ENCODE measurements at places on chromosomes 1 and 21.

DNA sequence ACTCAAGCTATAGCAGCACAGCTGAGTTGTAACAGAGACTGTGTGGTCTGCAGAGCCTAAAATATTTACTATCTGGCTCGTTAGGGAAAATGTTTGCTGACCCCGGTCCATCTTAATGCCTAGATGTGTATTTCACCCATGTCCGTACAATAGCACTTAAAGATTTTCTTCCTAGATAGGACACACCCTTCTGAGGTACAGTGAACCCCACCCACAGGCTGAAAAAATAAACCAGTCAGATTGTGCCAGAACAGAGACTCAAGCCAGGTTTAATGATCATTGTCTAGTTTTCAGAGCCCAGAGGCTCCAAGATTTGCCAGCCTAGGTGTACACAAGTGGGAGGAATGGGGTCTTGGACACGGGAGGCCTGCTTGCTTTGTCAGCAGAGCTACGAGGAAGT is 5.6 kb downstream of the AMIGO1 start:
- DNase-seq: no peak

DNA sequence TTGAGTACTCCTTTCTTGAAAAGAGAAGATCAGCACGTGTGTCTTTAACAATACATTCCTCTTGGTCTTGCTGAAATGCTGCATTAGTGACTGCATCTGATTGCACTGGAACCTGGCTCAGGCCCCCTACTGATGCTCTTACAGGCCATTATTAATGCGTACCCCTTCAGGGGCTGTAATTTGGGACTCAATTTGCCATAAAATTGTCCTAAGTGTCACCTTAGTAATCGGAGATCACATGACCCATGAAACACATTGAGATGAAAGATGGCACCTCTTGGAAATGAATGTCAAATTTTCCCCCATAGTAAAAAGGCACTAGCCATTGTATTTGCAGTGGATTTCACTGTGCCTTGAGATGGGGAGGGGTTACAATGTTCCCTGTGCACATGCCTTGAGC is 563.3 kb downstream of the KIF26B start:
- no peak for DNase-seq

DNA sequence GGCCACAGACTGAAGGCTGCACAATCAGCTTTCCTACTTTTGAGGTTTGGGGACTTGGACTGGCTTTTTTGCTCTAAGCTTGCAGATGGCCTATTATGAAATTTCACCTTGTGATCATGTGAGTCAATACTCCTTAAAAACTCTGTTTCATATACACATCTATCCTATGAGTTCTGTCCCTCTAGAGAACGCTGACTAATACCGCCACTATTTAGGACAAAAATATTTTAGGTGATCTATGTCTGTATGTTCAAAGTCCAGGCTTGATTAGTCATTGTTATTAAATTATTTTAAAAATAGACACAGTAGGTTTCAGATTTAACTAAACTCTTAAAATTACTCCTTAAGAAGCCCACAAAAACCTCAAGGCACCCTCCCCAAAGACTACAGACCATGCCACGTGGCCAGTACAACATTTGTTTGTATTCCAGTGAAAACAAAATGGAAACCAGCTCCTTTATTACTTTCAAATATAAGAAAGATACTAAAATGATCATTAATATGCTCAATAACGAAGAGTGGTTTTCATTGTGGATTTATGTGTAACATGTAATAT is 63.1 kb downstream of the TMPRSS15 start:
- no peak for DNase-seq

DNA sequence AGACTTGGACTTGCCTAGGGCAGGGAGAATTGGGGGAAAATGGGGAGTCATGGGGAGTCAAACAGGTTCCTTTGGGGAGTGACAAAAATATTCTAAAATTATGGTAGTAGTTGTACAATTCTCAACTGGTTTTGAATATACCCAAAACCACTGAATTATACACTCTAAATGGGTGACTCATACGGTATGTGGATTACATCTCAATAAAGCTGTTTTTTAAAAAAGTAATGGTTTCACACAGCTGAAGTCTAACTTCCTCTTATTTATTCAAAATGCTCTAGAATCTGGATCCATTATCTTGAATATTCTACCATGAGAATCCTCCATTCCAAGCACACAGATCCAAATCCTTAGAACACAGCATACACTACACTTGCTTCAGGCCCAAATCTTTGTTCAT is 11.1 kb downstream of the EIF4G3 start:
- DNase-seq: no peak

DNA sequence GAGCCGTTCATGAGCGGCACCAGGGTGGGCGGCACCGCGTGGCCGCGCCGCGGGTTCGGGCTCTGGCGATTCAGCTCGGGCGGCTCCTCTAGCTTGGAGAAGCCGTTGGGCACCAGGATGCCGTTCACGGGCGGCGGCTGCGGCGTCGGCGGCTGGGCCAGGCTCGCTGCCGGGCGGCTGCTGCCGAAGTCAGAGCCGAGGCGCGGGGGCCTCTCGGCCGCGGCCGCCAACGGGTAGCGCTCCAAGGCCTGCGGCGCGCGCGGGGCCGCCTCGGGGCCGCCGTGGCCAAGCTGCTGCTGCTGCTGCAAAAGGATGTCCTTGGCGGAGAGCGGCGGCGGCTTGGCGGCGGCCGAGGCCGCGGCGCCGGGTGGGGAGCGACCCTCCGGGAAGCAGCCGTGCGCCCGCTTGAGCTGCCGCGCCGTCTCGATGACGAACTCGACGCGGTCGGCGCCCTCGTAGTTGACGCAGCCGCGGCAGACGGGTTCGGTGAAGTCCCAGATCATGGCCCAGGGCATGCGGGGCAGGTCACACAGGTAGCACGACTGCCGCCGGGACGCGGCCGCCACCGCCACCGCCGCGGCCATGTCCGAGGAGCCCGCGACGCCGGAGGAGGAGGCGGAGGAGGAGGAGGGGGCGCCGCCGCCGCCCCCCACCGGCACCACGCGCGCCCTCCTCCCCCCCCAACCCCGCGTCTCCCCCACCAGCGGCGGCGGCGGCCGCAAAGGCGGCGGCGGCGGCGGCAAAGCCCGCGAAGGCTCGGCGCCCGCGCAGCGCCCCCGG is 877 bp downstream of the IRF2BP2 start:
- peak; percentile 70 for DNase-seq

DNA sequence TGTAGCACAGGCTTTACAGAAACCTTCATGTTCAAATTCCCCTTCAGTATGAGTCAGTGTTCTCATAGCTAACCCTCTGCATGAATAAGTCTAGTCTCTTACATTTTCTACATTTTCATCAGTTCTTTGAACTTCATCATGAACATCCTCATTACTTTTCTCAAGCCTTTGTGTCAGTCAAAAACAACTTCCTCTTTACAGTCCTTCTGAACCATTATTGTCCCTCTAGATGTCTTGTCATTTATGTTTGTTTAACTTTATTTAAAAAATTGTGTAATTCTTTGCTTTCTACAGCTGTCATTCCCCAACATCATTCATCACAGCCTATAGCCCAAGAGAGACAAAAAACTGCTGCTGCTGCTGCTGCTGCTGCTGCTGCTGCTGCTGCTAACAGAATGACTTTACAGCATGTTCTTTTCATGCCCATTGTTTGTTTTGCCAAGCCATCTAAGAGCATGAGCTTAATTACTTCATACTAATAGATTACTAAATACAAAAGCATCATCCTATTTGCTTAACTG is 133.1 kb downstream of the LRRC40 start:
- no peak for DNase-seq

- no peak for DNase-seq
Measured at GRCh38 chr1:238334170-238334569, 443.4 kb upstream of the ZP4 start.

GRCh38 chr1:181651276-181651675 is 168.0 kb downstream of the CACNA1E start:
- DNase-seq: no peak

- DNase-seq: no peak
Measured at GRCh38 chr1:23381233-23381885, 11.7 kb upstream of the ZNF436 start.

- no peak for DNase-seq
Measured at GRCh38 chr1:25513666-25514065, 29.7 kb upstream of the LDLRAP1 start.

DNA sequence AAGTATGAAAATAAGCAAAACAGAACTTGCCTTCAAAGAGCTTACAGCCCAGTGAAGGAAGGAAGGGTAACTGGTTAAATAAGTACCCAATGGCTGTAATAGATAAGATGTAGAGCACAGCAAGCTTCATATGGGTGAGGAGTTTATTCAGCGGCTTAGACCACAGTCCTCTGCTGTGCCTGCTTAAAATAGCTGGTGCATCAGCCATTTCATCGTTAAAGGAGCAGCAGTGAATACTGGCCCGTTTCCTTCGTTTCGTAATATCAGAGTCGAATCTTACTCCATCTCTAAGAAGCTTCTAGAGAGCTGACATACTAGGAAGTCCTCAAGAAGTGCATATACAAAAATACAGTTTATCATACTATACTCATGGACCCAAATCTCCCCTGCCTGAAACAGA is 286.5 kb downstream of the NFIA start:
- DNase-seq: no peak

Measured in stimulated activated CD4-positive, alpha-beta T cell treated with anti-CD3 and anti-CD28 coated beads, Interleukin-2, amount 100 ng/mL, for 24 hours (primary cell).